ENCODE measurements at places on chromosomes 16 and 17.

- no peak for DNase-seq
Measured at GRCh38 chr17:65121368-65121767, 15.8 kb upstream of the RGS9 start.

- no peak for DNase-seq
Measured at GRCh38 chr17:59369031-59369975, 37.8 kb downstream of the YPEL2 start.

DNA sequence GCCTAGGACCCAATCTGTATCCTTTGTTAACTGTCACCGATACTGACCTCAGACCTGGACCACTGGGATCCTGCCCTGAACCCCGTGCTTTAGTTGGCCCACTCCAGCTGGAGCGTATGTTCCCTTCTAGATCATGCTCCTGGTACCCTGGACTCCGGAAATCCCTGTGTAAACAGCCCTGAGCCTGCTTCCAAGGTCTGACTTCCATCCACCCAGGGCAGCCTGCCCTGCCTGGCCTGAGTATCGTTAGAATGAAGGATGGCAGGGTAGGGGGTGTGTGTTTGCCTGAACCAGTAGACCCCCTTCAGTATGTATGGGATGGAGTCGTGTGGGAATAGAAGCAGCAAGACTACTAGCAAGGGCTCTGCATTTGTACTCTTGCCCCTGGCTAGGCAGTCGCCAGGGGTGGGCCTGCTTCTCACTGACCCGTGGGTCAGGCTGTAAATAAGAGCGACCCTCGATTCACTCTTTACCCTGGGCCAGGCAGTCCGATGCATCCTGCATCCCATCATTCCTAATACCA is 691 bp upstream of the TMEM98 start:
- DNase-seq, result no peak

- no peak for DNase-seq
Measured at GRCh38 chr16:11669380-11670146, 1.3 kb downstream of the SNN start.

Measured in GM18507 (cell line).